ENCODE measurements at places on chromosomes 16 and 17.

- peak; percentile 84 for DNase-seq
These were observed 39.3 kb downstream of the CYB561 start for GRCh38 chr17:63406689-63407330.

DNA sequence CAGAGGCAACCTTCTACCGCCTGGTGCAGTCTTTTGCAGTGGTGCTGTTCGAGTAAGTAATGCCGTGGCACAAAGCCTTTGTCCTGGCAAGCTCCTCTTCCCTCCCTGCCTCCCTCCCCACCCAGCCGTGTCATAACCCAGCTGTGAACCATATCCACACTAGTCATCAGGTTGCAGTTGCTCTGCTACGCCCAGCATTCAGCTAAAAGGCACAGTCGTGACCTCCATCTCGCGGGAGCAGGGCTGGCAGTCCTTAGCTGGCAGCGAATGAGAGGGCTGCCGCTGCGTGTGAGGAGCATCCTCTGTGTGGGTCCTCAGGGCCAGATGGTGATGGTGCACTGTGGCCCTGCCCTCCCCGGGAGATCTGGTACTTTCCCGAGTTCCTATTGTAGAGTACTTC is 39.3 kb downstream of the CIBAR2 start:
- DNase-seq = no peak

DNA sequence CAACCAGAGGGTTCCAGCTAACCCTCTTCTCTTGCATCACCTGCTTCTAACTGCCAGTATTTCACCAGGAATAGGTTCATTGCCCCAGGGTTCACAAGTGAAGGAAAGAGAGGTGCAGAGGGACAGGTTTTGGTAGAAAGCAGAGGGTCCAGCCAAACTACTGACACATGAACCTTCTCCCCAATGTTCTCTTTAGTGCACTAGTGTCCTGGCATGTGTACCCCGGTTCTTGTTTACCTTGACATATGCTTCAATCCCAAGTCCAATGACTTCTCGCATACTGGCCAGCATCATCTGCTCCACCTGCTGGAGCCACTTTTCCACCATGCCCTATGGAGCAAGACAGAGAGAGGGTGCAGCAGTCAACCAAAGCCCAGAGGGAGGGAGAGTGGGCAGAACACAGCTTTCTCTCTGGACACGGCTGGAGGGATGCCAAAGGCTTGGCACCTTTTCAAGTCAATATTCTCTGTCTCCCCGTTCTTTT is 90.6 kb downstream of the DNAH3 start:
- DNase-seq = no peak

DNA sequence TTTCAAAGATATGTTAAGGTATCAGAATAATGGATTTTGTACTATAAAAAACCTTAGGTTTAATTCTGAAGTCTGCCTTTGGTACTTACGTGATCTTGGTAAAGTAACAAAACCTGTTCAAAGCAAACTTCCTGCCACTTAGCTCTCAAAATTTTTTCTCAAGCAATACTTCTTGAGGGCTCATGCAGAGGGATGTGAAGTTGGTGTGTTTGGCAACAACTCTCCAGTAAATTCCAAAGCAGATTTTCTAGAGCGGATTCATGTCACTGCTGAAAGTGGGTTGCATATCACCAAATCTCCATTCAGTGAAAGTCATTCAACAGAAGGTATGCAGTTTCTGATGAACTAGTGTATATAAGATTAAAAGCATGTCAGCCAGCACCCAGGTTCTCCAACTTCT is 856.7 kb downstream of the CDH8 start:
- no peak for DNase-seq

DNA sequence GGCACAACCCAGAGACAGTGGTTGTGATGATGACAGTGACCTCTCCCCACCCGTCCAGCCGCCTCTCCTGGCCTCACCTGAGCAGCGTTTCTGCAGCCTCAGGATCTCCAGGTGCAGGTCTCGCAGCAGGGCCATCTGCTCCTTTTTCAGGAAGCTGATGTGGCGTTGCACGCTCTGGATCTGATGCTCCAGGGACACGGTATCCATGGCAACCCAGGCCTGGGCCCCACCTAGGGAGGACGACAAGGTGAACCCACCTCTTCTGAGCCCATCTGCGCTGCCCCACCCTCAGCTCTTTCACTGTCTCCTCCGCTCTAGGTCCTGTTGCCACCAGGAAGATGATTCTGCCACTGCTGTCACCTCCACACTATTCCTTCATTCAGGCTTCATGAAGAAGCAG is 14.5 kb downstream of the CCDC92B start:
- no peak for DNase-seq

GRCh38 chr17:35345926-35346771 is 27.3 kb downstream of the SLFN11 start:
- peak; percentile 86 for DNase-seq

DNA sequence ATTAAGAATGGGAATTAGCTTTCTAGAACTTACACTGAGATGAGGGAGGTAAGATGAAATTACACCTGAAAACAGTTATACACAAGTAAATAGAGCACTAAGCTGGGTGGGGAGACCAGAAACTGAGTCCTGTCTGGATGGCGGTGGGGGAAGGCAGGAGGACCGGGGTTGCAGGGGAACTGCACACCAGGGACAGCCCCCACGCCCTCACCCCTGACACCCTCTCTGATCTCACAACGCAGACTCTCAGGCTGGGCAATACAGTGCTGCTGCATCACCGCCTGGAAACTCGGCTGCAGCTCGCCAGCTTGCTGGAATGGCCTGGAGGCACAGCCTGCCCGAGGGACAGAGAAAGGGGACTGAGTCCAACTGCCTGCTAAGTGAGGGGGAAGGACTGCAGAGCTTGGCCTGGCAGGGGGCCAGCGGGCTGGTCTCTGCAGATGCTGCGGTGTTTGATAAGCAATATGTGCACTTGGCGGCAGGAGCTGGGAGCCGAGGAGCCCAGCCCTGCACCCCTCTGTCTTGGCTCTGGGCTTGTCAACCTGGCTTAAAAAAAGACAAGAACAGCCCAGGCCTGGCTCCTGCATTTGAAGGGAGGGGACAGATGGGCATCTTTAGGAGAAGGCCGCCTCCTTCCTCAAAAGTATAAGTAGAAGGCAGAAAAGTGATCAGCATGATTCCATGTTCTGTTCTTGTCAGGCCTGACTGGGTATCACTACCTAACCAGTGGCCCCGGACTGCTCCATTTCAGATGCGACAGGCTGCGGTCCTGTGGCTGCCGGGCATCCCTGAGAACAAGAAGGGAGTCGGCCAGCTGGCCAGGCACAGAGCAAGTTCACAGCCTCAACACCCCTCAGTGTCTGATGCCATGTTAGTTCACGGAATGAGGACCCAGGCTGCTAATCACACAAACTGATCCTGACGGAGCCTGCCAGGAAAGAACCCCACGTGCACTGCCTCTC is 30.2 kb downstream of the SPHK1 start:
- peak; percentile 45 for DNase-seq

DNA sequence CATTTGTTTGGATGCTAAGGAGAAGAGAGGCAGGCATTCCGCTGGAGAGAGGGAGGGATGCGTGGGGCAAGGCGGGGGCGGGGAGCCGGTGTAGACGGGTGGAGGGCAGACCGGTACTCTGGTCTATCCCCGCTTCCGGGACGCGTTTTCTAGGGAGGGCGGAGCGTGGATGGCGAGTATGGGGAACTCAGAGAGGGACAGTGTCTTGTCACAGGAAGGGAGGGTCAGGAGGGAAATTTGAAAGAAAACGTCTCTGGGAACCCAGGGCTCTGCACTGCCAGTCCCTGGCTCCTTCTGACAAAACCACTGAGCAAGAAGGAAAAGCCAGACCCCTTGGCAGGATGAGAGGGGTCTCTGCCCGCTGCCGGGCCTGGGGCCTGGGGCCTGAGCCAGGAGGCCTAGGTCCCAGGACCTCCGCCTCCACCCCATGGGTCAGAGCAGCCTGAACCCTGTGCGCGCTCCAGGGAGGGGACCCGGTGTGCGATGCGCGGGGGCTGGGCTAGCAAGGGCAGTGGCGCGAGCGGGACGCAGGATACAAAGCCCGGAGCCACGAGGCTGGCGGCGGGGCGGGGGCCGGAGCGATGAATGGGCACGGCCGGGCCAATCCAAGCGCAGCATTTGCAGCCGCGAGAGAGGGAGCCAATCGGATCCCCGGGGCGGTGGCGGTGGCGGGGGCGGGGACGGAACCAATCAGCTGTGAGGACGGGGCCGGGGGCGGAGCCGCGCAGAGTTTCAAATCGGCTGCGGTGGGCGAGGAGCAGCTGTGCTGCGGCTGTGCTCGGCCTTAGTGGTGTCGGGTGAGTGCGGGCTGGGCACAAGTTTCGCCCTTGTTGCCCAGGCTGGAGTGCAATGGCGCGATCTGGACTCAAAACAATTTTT is at the start of gene PIMREG:
PIMREG (plus strand) TSS at position 764 of the 879 bp plus-strand sequence. CDS start 656 bp downstream, outside the sequence.
- peak; percentile 90 for DNase-seq

DNA sequence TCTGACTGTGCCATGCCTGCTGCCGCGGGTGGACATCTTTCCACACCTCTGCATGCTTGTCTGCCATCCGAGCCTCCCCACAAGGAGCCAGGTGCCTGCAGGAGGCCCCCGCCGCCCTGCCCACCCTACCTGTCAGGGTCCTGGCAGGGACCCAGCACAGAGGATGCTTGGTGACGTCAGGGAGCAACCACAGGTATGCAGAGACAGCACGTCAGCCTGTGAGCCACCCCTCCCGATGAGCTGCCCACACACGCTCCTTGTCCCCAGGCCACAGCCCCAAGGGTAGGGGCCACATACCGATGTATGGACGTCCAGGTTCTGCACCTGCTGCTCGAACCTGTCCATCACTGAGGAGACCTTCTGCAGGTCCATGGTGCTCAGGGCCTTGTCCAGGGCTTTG is 10.6 kb downstream of the CHMP1A start:
- DNase-seq = no peak

DNA sequence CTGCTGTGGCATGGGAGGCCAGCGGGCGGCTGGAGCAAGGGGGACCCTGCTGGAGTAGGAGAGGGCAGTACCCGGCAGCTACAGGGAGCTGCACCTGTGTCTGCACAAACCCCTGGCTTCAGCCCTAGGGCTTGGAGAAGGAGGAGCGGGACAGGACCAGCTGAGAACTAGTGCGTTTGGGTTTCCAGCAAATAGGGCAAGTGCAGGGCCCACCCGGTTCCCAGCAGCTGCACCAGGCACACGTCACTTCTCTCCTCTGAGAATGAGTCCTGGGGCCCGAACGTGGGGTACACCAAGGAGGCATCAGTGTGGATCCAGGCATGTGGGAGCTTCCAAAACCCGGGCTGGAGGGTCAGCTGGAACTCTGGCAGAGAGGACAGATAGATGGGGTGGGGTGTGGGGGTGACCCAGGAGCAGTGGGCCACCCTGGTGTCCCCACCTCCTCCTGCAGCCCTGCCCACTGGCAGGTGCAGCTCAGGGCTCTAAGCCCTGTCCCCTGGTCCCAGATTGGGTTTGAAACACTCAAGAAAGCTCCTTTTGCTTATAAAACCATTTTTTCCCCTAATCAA is 5.6 kb downstream of the C16orf89 start:
- no peak for DNase-seq

GRCh38 chr16:78689536-78689935 is 590.1 kb downstream of the WWOX start:
- DNase-seq = no peak

DNA sequence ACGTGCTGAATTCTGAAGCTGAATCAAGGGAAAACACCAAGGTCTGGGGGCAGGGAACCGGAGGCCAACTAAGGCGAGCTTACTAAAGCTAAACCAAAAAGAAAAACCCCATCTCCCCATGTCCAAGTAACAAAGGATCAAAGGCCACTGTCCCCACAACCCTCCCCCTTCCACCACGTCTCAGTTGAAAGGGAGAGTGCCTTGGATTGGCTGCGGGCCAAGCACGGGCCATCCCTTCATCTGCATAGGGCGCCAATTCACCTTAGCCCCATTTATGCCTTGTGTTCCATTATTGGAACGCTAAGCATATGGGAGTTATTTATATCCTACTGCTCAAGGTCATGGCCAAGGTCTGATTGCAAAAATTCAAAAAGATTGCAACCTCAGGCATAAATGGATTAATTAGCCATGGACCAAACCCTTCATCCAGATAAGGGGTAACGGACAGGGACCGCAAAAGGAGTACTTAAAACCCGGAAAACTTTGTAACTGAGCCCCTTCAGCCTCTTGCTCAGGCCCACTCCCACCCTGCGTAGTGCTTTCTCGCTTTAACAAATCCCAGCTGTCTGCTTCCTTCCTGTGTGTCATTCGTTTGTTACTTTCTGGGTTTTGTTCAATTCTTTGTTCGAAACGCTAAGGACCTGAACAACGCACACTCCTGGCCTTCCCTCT is 740 bp upstream of the ATP6V0D1 start:
- peak; percentile 37 for DNase-seq

- DNase-seq = no peak
These were observed 208.0 kb upstream of the TNRC6C start for GRCh38 chr17:77750427-77751043.

DNA sequence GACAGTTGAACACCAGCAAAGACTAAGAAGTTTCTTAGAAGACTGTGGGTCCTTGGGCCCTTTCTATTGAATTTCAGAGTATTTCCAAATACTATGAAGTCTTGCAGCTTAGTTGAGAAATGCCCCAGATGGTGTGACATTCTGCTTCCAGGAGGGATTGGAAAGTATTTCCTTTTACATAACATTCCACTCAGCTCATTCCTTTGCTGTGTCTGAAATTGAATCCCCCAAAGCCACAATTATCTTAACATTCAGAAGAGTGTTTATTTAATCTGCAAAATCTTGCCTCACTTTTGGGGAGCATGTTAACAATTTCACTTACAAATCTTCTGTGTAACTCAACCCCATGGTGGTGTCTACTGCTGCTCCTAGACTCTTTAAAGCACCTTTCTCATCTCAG is 307.7 kb downstream of the WWOX start:
- DNase-seq = no peak

DNA sequence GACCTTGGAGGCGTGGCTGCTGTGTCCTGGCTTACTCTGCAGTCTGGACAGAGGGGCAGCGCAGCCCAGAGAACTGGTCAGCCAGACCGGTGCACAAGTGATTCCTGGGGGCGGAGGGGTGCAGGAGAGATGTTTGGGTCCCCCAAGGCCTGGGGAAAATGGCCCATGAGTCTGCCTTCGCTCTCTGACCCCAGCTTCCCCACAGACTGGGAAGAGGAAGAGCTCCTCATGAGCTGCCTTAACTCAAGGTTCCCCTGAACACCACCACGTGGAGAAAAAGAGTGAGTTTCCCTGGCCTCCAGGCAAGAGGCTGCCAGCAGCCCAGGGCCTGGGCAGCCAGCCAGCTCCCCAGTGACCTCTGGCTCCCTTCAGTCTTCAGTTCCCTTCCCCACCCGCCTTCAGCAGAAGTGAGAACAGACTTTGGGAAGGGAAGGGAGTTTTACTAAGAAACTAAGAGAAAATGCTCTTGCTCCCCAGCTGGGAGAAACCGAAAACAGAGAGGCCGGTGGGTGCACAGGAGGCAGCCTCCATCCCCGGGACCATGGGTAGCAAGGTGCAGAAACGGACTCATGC is 2.0 kb upstream of the C17orf99 start:
- DNase-seq = peak; percentile 86

GRCh38 chr17:76542566-76542971 is 2.7 kb downstream of the PRCD start:
- DNase-seq = no peak

DNA sequence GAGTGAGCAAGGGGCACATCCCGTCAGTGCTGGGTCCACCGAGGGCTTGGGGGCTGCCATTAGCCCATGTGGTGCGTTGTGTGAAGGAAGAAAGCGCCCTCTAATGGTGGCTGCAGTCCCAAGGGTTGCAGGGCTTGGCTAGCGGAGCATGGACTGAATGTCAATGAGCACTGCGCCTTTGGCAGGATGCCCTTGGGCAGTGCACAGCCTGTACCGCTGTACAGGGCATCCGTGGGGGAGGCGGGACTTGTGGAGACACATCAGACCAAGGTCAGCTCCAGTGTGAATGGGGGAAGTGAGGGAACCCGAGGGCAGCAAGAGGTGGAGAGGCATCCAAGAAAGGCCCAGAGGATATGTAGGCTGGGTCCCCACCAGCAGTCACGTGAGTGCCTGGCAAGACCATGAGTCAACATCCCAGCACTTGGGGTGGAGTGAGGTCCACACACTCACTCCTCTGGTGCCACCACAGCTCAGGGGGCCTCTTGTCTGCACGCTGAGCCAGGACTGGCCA is 75.5 kb upstream of the MED9 start:
- DNase-seq = peak; percentile 66

All from KBM-7 (cell line).